RPMI7951 (cell line): ENCODE measurements at places on chromosomes 3 and 15. TPM values are rescaled to one million over a fixed set of nuclear protein-coding genes. Genes with fewer than 3 reads are reported as not detected.
A peak's percentile ranks its signal among the peaks of the same experiment; 100 is the strongest.

DNA sequence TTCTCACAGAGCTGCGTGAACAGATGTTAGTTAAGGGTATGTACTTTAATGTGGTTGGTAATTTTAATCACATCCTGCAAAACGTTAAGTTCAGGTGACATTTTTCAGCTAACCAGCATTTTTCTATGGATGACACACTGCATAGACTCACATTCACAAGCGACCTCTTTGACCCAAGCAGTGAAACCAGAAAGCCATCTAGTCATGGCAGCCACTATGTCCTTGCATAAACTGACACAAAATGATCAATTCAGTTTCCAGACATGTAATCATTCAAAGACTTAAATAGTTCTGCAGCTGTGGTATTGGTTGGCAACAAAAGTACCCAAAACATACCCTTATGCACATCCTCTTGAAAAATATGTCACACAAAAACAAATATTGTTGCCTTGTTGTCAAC is 7.4 kb upstream of the CAPN7 start:
- no peak for DNase-seq

GRCh38 chr3:125128861-125129501 is 73.2 kb upstream of the HEG1 start:
- DNase-seq, result peak; percentile 98

GRCh38 chr15:64865998-64866520 is 24.3 kb downstream of the PLEKHO2 start:
- peak; percentile 95 for DNase-seq

GRCh38 chr3:46857485-46858341 is 5.5 kb downstream of the MYL3 start:
- no peak for DNase-seq

MST1R gene
- total RNA-seq, result 0.29 and 0.36 TPM in 2 replicates

DNA sequence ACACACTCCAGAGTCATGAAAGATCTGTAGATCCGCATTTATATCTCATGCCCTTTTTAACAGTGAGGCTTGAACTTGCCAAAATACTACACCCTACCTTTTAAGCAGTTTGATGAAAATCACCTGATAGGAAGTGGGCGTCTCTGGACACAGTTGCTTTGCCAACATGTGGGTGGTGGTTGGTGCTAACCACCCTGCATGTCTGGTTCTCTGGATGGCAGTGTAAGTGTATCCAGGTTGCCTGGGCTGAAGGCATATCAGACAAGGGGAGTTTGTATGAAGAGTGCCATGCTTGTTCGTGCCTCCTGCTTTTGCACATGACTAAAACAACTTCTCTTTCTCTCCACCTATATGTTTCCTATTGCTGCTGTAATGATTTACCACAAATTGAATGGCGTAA is 159.6 kb downstream of the GHSR start:
- no peak for DNase-seq

- peak; percentile 45 for DNase-seq
Observed at GRCh38 chr3:187750513-187751123, 5.3 kb upstream of the BCL6 start.

DNA sequence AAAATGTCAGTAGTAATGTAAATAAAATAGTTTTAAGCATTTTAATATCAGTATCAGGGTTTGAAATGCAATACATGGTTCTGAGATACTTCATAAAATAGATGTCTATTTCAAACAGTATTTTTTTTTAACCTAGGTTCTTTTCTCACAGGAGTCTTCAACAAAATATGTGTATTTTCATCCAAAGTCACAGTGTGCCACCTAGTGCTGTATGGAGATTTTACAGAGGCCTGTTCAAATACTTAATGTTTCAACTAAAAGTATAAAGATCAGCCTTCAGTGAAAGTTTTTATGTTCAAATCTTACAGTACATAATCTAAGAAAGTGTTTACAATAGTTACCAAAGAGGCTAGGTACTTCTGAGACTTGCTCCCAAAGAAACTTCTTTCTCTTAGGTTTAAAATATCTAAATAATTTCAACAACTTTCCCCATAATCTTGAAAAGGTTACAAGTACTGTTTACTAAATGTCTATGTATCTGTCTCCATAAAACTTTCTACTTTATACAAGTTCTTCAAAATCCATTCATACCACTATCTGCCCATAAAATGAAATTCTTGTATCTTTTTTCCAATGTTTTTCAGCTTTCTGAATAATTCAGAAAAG is 38.3 kb downstream of the SCAPER start:
- DNase-seq, result peak; percentile 38

GRCh38 chr3:184968115-184968514 is 156.1 kb downstream of the VPS8 start:
- DNase-seq, result peak; percentile 36

MYH15 gene
- total RNA-seq, result 0.20 and 0.24 TPM in 2 replicates

- DNase-seq, result no peak
Observed at GRCh38 chr15:34927726-34928125, 41.8 kb downstream of the AQR start.

DNA sequence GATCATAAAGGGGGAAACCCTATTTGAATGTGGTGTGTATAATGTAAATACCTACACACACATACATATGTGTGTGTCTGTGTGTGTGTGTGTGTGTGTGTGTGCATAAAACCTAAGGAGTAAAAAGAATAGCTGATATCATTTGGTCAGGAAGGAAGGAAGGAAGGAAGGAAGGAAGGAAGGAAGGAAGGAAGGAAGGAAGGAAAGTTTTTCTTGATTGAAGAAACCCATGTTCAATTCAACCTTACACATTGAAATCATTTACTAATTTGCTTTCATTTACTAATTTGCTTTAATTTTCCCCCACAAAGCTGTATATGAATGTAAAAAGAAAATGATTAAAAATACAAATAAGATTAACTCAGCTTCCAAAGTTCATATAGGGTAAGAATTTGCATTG is 386.6 kb downstream of the ROBO2 start:
- DNase-seq, result no peak

DNA sequence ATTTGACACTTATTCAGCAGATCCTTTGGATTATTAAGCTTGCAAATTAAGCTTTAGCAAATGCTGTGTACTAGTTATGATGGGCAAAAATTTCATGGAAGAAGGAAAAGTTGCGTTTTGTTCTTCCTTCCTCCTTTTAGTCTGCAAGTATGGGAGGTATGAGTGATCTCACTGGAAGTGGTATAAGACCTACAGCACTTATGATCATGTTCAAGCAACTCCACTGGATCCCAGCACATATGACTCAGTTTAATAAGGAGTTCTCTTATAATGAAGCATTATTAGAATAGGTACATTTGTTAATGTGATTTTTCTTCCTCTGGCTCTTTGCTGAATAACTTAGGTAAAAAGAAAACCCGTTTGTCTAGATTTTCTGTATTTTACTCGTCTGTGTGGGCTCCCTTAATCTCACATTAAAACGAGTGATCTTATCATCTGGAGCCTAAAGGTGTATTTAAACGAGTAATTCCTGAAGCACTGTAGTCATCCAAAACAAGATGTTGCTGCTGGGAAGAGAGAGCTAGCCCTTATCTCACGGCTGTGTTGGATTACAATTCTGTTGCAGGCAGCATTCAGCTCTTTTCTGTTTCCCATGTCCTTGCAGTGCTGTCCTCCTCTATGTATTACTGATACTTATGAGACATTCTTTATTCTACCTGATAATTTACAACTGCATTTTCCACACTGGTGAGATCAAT is 264.9 kb downstream of the GBE1 start:
- no peak for DNase-seq

- no peak for DNase-seq
Observed at GRCh38 chr3:32198714-32199113, 39.8 kb upstream of the CMTM8 start.

GPR149 gene
- total RNA-seq, result not detected in 2 replicates

CD86 gene
- not detected in 2 replicates for total RNA-seq

CD276 gene
- 72.2 and 84.3 TPM in 2 replicates for total RNA-seq

DNA sequence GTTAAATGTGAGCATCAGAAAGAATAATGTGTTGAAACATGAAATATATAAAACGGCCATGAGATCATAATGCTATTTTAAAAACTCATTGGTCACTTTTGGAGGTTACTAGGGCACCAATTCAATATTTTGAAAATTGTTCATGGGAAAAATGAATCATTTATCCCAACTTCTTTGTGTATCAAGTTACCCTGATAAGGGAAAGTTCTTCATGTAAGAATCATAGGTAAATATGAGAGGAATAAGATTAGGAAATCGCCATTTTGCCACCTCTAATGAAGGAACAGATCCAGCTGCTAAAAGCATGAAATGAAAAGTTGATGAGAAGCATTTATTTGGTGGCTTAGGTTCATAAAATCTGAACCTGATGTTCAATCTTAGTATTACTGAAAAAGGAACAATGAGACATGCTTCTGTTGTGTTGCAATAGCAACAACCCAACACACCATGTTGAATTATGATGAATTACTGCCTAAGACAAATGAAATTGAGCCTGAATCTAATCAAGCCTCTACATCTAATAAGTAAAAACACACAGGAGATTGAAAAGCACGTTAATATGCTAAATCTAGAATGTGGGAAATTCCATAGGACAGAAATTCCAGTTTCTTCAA is 32.5 kb downstream of the ABHD5 start:
- DNase-seq, result no peak

- DNase-seq, result no peak
Observed at GRCh38 chr3:60909526-60909925, 341.7 kb downstream of the FHIT start.

CISH gene
- 1.1 and 1.8 TPM in 2 replicates for total RNA-seq

MCF2L2 gene
- 0.24 TPM in 1 of 2 replicates, not detected in the other for total RNA-seq

LYSMD4 gene
- 5.4 and 9.4 TPM in 2 replicates for total RNA-seq

GRCh38 chr3:17825298-17825697 is 82.9 kb upstream of the TBC1D5 start:
- DNase-seq, result no peak

SPINK8 gene
- total RNA-seq, result not detected in 2 replicates

DNA sequence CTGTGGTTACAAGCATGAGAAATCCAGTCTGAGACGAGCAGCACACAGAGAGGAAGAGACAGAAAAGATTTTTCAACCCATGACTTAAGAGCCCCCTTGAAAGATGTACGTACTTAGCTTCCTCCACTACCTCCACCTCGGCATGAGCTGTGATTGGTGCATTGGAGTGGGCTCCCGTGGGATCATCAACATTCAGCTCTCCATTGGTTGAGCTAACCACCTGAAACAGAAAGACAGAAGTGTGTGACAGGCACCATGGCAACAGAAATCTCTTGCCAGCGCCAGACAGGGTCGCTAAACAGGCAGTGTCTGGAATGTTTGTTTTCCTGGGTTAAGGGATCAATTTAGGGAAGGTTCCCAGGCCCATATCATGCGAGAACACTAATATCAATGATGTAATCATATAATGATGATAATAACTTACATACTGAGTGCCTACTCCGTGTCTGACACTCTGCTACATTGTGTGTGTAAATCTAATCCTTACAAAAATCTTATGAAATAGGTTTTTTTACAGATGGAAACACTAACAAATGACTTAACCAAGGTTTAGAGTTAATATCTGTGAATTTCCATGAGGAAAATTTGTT is 17.5 kb upstream of the PPIB start:
- DNase-seq, result no peak

DNA sequence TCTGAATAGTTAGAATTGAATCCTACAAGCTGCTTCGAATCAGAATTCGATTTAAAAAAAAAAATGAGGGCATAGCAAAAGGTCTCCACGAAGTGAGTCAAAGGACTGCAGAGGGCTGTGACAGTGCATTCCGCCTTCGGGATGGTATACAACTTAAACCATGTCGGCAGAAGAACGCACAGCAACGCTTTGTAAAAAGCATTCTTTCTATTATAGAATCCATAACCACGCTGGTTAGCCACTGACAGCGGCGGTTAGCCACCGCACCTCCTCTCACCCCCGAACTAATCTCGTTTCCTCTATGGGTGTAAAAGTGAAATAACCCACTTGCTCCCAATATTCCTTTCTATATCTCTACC is 664 bp upstream of the PIK3CA start:
- no peak for DNase-seq

GRCh38 chr3:175111036-175111435 is 251.9 kb downstream of the NAALADL2 start:
- no peak for DNase-seq

NIPA2 gene
- total RNA-seq, result 130 and 135 TPM in 2 replicates

GRCh38 chr15:87755226-87755625 is 501.3 kb downstream of the NTRK3 start:
- DNase-seq, result peak; percentile 57

- no peak for DNase-seq
Observed at GRCh38 chr3:126527455-126528211, 3.7 kb downstream of the CHST13 start.

CDV3 gene
- 94.5 and 96.8 TPM in 2 replicates for total RNA-seq

DNA sequence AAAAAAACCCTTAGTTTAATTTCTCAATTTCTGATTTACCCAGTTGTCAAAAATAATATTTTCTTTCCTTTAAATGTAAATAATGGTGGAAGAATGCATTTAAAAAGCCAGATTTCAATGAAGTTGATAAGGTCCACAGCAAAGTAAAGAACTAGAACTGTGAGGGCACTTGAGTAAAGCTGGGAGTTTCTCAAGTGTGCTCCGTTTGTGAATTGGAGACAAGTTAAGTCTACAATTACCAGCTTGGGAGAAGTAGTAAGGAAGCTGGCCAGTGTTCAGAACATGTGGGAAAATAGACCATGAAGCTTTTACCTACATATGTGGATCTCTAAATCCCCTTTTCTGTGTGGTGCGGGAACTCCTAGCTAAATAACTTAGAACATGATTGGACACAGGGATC is 239.4 kb downstream of the OXSM start:
- no peak for DNase-seq

FETUB gene
- not detected in 2 replicates for total RNA-seq
